ENCODE measurements at places on chromosomes 4 and X. TPM values are rescaled to one million over a fixed set of nuclear protein-coding genes. Genes with fewer than 3 reads are reported as not detected.
A peak's percentile ranks its signal among the peaks of the same experiment; 100 is the strongest.

- DNase-seq: no peak
These were observed 21.1 kb downstream of the PNMA6E start for GRCh38 chrX:153379971-153380581.

GRCh38 chrX:9370893-9371292 lies 94.0 kb upstream of the TBL1X start:
- DNase-seq: peak; percentile 16

- DNase-seq: no peak
These were observed 2.2 kb upstream of the TMPRSS11E start for GRCh38 chr4:68445111-68445510.

DNA sequence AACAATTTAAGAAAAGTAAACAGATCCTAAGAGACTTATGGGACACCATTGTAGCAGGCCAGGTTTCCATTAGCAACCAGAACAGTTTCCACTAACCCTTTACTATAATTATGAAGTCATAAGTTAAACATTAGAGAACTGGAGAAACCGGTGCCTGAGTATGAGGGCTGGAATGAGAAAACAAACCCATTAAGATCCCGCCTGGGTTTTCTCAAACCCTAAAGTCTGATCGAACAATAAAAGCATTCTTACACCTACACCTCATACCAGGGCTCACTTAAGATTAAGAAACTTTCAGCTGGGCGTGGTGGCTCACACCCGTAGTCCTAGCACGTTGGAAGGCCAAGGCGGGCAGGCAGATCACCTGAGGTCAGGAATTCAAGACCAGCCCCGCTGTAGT lies 13.7 kb upstream of the DHX15 start:
- peak; percentile 90 for DNase-seq

The UGT2B7 gene
- 0.25 TPM for polyA plus RNA-seq

GRCh38 chr4:74166135-74166534 lies 8.2 kb downstream of the MTHFD2L start:
- no peak for DNase-seq
